ENCODE measurements at places on chromosomes 1 and 21.

GRCh38 chr1:106217765-106218164 is 838.7 kb upstream of the PRMT6 start:
- DNase-seq, result no peak

GRCh38 chr1:68332041-68332440 is 99.7 kb upstream of the WLS start:
- no peak for DNase-seq

- DNase-seq, result peak; percentile 57
Measured at GRCh38 chr1:4652631-4653327, 1.6 kb upstream of the AJAP1 start.

- DNase-seq, result no peak
Measured at GRCh38 chr21:31397939-31398338, 53.9 kb upstream of the TIAM1 start.

GRCh38 chr1:209414803-209415329 is 168.6 kb upstream of the CAMK1G start:
- no peak for DNase-seq

DNA sequence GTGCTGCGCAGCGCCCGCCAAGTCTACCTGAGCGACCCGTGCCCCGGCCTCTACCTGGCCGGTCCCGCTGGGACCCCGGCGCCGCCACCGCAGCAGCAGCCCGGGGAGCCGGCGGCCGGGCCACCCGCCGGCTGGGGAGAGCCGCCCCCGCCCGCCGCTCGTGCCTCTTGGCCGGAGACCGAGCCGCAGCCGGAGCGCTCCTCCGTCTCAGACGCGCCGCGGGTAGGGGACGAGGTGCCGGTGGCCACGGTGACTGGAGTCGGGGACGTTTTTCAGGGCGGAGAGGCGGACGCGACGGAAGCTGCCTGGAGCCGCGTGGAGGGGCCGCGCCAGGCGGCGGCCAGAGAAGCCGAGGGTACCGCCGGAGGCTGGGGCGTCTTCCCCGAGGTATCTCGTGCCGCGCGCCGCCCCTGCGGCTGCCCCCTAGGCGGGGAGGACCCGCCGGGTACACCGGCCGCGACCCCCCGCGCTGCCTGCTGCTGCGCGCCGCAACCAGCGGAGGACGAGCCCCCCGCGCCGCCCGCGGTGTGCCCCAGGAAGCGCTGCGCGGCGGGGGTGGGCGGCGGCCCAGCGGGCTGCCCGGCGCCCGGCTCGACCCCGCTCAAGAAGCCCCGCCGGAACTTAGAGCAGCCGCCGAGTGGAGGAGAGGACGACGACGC is 646 bp downstream of the IER5 start:
- DNase-seq, result peak; percentile 48

DNA sequence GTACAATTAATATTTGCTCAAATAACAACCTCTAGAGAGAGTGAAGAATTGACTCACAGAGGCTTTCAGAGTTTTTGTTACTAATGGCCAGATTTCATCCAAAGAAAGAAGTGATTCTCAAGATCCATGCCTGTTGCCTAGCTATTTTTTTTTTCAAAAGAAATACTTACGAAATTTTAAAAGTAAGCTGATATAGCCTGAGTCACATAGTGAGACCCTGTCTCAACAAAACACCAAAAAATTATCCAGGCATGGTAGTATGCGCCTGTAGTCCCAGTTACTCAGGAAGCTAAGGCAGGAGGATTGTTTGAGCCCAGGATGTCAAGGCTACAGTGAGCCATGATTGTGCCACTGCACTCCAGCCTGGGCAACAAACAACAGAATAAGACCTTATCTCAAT is 14.6 kb downstream of the PALMD start:
- DNase-seq, result no peak

- DNase-seq, result no peak
Measured at GRCh38 chr1:183147735-183148134, 38.3 kb upstream of the LAMC2 start.

GRCh38 chr1:198443365-198444233 is 96.9 kb downstream of the ATP6V1G3 start:
- no peak for DNase-seq

- DNase-seq, result no peak
Measured at GRCh38 chr1:44684525-44684924, 10.0 kb downstream of the ARMH1 start.

- no peak for DNase-seq
Measured at GRCh38 chr1:226831953-226832352, 38.5 kb upstream of the PSEN2 start.

DNA sequence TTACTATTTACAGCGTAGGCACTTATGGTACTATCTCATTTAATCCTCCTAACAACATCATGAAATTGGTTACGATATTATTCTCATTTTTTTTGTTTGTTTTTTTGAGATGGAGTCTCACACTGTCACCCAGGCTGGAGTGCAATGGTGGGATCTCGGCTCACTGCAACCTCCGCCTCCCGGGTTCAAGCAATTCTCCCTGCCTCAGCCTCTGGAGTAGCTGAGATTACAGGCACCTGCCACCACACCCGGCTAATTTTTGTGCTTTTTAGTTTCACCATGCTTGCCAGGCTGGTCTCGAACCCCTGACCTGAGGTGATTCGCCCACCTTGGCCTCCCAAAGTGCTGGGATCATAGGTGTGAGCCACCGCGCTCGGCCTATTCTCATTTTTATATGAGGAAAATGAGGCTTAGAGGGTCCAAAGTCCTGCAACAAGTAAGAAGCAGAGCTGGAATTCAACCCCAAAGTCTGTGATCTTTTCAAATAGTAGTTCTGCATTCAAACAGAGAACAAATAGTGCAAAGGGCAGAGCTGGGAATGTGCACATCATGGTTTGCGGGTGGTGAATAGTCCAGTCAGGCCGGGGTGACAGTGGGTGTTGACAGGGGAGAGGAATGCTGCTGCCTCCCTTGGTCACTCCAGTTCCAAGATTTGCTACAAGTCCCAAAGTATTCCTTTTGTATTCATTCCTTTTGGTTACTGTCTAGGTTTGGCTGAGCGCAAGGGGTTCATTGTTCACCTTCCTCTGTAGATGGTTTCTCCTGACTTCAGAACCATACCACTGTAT is 4.6 kb downstream of the PRUNE1 start:
- no peak for DNase-seq

- DNase-seq, result no peak
Measured at GRCh38 chr1:48228156-48228555, 5.6 kb downstream of the SLC5A9 start.

DNA sequence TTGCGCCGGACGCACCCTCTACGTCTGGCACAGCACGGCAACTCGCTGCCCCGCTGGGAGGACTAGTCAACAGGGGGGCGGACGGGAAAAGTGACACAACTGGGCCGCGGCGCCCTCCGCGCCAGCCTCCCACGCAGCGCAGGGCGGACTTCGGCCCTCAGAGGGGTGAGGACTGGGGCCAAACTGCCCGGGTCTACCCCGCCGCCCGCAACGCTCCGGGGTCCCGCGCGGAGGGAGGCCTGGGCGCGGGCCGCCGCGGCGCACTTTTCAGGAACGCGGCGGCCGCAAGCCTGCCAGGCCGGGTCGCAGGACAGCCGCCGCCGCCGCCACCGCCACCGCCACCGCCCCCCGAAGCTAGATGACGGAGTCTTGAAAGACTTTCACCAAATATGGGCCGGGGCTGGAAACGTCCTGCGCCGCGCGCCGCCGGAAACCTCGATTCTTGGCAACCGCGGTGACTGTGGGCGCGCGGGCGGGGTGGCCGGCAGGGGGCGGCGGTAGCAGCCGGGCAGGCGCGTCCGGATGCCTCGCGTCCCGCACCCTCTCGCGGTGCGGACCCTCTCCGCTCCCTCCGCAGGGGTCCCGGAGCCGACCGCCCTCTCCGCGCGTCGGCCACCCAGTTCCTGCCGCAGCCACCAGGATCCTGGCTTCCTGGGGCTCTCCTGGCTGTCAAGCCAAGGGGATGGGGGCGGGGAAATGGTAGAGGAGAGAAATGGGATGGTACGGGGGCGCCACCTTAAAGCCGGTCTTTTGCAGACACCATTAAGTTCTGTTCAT is 3.7 kb upstream of the CCN1 start:
- DNase-seq, result peak; percentile 93

DNA sequence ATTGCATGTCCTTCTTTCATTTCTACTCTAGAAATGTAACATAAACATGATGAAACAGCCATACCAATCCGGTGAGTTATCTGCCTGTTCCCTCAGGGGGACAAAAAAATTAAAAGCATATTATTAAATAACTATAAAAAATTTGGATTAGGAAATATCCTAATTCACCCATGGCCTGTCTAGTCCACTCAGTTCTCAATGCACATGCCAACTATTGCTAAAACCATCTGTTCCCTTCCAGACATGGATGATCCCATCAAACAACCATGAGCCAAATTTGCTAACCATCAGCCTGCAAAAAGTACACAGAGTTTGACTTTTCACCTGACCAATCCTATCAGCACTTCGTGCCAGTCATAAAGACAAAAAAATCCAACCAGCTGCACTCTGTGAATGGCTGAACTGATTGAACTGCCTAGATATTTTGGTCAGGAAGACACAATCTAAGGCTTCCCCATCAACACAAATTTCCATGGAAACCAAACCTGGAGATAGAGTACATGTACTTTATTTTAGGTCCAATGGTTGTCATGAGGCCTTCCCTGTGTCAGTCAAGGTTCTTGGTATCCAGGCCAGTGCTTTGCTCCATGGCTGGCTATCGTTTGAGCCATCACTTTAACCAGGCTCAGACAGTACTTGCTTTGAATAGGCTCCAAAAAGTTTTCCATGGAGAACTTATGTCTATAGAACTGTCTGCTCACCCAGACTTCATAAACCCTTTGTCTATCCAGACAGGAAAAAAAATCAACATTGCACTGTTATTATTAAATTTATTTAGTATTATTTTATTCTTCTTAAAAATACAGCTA is 570.8 kb downstream of the LTN1 start:
- no peak for DNase-seq

GRCh38 chr1:205430696-205431305 is 8.9 kb upstream of the LEMD1 start:
- peak; percentile 72 for DNase-seq

GRCh38 chr1:39573097-39573465 is 3.5 kb downstream of the PABPC4 start:
- DNase-seq, result no peak

- no peak for DNase-seq
Measured at GRCh38 chr1:220298470-220299205, 26.4 kb upstream of the RAB3GAP2 start.

DNA sequence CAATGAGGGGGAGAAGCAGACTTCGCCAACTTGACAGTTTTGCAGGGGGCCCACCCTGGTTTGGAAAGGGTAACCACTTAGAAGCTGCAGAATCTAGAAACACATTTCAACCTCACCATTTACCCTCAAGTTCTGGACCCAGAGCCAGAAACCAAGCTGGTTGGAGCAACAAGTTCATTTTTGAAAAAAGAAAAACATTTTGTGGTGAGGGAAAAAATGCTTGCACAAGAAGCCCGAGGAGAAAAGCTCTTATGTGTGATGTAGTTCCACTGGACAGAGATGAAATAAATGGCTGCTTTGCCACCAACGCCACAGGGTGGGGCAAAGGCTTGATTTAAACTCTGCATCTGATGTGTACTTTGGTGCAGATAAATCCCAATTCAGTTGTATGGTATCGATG is 10.6 kb upstream of the NGF start:
- DNase-seq, result no peak

DNA sequence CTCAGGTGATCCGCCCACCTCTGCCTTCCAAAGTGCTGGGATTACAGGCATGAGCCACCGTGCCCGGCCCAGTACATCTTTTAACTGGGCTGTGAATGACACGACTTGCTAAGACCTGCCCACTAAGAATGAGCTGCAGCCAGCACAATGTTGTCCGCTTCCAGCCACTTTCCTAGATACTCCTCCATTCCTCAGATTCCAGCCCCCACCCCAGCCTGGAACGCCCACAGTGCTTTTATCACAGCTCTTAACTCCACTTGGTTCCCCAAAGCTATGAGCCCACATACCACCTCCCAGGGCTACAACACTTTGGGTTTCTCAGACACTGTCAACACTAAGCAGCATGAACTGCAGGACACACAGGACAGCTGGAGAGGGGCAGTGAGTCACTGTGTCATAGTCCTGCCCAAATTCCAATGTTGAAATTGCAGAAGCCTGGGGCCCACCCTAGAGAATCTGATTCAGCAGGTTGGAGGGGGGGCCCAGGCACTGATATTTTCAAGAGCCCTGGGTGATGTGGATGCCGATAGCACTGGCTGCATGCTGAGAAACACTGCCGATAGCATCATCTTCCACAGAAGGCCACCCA is 58.0 kb downstream of the ACBD3 start:
- DNase-seq, result no peak

GRCh38 chr1:50968158-50968820 is 1.8 kb upstream of the CDKN2C start:
- DNase-seq, result peak; percentile 95

DNA sequence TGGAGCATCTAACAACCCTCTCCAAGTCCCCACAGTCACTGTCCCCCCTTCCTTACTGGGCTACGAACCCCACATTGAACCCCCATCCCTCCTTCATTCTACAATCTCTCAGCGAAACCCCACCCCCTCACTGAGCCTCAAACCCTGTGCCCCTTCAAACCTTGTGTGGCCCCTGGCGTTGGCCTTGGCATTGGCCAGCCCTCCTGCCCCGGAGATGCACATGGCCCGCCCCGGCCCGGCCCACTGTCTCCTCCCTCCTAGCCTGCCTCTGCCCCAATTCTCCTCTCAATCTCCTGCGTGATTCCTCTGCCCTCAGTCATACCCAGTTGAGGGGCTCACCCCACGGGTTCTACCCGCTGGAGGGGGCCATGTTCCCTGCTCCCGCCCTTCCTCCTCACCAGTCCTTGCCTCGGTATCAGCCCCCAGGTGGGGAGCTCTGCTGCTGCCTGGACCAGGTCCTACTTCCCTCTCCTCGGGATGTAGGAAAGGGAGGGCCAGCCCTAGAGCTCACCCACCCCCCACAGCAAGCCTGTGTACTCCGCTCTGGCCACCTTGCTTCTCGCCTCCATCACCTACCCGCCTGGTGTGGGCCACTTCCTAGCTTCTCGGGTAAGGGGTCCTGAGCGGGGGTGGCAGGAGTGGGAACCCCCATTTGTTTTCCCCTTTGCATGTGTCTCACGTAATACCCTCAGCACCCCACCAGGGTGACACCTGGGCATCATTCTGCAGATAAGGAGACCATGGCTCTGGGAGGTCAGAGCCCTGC is 6.6 kb downstream of the CLCNKA start:
- DNase-seq, result no peak

DNA sequence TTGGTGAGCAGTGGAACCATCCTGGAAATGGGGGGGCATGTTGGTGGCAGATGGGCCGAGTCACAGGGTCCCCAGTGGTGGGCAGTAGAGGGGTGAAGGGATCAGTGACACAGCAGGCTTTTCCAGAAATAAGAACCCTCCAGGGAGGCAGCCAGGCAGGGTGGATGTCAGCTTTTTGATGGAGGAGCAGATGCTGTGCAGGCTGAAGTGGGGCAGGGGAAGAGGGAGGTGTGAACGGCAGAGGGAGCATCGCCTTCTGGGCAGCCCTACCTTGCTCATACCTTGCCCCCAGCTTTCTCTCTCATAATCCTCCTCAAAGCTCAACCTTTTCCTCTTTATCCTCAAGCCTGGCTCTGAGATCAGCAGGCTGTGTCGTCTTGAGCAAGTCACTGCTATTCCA is 131.8 kb upstream of the IPO9 start:
- DNase-seq, result peak; percentile 15

DNA sequence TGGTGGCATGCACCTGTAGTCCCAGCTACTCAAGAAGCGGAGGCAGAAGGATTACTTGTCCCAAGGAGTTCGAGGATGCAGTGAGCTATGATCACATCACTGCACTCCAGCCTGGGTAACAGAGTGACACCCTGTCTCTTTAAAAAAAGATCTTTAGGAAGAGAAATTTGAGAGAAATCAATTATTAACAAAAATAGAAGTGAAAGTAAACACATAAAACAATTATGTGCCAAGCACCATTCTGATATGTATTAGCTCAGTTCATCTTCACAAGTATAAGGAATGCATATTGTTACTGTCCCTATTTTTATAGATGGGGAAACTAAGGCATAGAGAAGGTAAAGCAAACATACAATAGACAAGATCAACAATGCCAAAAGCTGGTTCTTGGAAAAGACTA is 48.1 kb downstream of the MATN1 start:
- no peak for DNase-seq
